Putamen (tissue), 1 donor: ENCODE measurements at places on chromosomes 12 and 14.

GRCh38 chr14:35855876-35856481 lies 29.8 kb downstream of the BRMS1L start:
- no peak for DNase-seq

GRCh38 chr14:93737634-93738033 lies 50.7 kb downstream of the PRIMA1 start:
- no peak for DNase-seq

- no peak for DNase-seq
Measured at GRCh38 chr12:67592228-67593011, 56.1 kb upstream of the DYRK2 start.

- no peak for DNase-seq
Measured at GRCh38 chr14:68526512-68527091, 266.3 kb downstream of the ZFP36L1 start.

GRCh38 chr14:68682166-68683103 lies 110.4 kb downstream of the ZFP36L1 start:
- no peak for DNase-seq

- DNase-seq, result no peak
Measured at GRCh38 chr14:61537563-61538463, 157.5 kb upstream of the HIF1A start.

DNA sequence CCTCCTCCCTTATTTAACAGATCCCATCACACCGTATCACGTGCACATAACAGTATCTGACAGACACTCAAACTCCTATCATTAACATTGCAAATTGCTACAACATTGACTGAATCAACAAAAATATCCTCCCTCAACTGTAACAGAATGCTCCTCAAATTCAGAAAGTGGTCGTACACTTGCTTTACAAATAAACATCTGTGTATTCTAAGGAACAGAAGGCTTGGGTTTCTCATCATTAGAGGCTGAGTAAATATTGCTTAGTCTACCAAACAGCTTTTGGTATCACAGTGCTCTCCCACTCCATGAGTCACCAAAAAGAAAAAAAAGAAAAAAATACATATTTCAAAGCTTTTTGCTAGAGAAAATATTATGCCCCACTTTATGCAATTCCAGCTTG lies 23.9 kb downstream of the FERMT2 start:
- no peak for DNase-seq
